Kidney tubule cell (primary cell): ENCODE measurements at places on chromosomes 5 and 9.

- DNase-seq = no peak
Observed at GRCh38 chr9:123679330-123679987, 250.5 kb downstream of the DENND1A start.

- DNase-seq = no peak
Observed at GRCh38 chr5:151096001-151096373, 15.2 kb upstream of the TNIP1 start.

DNA sequence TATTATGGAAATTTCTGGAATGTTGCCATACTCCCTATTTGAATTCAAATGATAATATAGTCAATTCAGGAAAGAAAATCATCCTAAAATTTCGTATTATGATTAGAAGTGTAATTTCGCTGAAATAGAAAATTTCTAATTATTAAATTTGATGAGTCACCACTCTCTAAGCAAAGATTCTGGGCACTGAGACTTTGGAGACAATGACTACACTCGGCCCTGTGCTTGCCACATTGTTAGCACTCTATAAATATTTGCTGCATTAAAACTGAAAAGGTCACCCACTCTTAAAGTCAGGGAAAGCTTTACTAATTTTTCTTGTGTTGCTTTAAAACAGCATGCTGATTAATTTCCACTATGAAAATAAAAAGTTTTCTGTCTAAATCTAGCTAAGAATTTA lies 240.3 kb downstream of the TLE4 start:
- no peak for DNase-seq

GRCh38 chr5:116531635-116532034 lies 43.0 kb downstream of the SEMA6A start:
- peak; percentile 51 for DNase-seq

DNA sequence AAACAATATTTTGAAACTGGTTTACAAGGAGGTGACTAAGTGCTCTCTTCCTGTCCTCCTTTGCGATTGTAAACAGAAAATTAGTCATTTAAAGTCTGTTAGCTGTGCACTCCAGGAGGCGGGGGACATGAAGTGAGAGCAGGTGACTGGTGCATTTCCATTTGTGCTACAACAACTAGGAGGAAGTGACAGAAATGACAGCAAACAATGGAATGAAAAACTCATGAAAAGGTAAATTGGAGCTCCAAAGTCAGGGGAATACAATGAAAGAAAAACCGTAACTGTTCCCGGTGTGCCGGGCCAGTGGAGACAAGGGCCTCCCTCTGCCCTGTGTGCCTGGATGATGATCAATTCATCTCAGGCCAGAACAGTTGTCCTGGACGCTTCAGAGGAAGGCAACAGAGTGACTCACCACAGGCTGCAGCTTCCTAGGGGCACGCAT lies 439.9 kb downstream of the GADD45G start:
- DNase-seq = peak; percentile 76

DNA sequence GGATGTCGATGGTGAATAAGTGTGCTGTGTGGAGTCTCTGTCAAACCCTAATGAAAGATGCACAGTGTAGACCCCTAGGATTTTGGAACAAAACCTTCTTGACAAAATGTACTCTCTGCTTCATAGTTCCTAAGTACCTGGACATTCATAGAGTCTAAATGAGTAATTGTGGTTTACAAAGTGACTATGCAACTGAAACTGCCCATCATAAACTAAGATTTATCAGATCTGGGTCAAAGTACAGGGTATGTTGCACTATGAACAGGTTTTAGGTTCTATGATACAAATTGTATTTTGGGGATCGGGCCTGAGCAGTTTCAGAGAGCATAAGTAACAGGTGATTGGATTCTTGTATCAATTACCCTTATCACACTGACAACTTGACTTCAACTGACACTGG lies 79.4 kb downstream of the LURAP1L start:
- DNase-seq = peak; percentile 26
